ENCODE measurements at places on chromosomes 11 and 22. TPM values are rescaled to one million over a fixed set of nuclear protein-coding genes. Genes with fewer than 3 reads are reported as not detected.

DNA sequence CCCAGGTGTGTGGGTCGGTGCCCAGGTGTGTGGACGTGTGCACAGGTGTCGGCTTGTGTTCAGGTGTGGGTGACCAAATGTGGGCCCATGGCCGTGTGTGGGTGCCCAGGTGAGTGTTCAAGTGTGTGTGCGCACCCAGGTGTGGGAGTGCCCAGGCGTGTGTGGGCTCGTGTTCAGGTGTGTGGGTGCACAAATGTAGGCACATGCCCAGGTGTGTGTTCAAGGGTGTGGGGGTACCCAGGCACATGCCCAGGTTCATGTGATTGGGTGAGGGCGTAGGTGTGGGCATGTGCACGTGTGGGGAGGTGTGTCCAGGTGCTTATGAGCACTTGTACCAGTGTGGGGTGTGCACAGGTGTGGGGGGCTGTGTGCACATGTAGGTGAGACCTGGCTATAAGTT lies 42.8 kb downstream of the MOB2 start:
- no peak for DNase-seq

GRCh38 chr11:15927864-15928217 lies 428.5 kb downstream of the SOX6 start:
- DNase-seq, result no peak

DNA sequence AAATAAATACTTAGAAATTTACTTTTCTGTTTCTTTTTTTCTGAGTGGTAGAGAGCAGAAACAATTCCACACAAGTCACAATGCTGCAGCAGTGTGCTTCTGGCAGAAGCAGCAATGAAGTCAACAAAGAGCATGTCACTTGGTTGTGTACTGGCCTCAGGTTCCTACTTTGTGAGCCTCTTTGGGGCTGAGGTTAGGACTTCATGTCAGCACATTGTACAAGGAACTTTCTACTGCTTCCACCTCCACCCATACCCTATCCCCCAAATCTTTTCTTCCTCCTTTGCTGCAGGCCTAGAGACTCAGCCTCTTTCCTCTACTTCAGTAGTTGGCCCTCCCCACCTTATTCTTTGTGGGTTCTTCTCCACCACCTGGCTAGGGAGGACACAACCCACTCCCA lies 252.7 kb upstream of the PITPNB start:
- no peak for DNase-seq

- no peak for DNase-seq
Measured at GRCh38 chr11:32931606-32932005, 39.0 kb downstream of the QSER1 start.

Gene PTPRCAP
- 0.85 TPM for total RNA-seq

GRCh38 chr11:62552485-62553079 lies 6.0 kb upstream of the AHNAK start:
- DNase-seq, result no peak

- no peak for DNase-seq
Measured at GRCh38 chr11:76783294-76783895, at the start of gene TSKU. Gene TSKU (plus strand): TSS chr11:76783356. CDS start chr11:76795617, 12,261 bp downstream.

- no peak for DNase-seq
Measured at GRCh38 chr22:49715450-49715849, 112.2 kb downstream of the BRD1 start.

DNA sequence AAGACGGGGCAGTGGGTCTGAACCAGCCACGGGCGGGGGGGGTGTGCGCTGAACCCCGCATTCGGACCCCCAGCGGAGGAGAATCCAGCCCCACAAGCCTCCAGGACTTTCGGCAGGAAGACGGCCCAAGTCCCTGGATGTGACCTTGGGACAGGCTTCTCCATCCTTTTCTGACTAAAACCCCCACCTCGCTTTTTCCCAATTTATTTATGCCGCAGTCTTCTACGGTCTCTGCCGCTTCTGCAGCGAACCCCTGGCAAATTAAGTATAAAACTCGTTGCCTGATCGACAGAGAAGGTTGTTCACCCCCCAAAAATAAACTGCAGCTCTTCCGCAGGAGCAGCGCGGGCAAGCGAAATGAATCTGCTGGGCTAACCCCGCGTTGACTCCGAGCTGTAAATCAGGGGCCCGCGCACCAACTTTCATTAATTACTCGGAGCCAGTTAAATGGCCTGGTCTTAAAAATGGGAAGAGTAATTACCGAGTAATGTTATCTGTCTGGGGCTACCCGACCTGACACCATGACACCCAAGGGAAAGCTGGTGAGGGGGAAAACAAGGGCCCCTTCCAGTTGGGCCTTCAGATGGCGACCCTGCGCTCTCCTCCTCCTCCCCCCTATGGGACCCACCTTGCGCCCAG lies 6.6 kb downstream of the WT1 start:
- no peak for DNase-seq

Gene MED19
- total RNA-seq, result 11.5 TPM

DNA sequence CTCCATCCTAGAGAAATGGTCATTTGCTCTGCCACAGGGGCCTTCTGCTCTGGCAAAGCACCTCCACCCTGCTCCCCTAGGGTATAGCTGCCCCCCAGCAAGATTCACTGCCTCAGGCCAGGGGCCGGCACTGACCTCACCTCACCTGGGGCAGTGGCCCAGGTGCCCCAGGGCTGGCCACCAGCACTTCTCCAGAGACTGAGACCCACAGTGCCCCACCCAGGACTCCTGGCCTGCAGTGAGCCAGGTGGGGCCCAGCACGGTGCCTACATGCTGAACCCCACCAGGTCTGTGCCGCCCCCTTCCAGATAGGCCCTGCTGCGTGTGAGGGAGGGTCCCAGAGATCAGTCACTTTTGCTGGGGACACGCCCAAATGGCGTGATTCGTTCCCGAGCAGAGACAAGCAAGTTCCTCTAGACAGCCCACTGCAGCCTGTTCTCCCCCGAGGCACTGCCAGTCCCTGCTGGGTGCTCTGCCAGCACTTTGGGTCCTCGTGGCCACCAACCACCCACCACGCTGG lies 10.8 kb downstream of the GNB1L start:
- DNase-seq, result no peak

Gene MS4A3
- not detected for total RNA-seq

Gene RIBC2
- total RNA-seq, result 0.30 TPM

DNA sequence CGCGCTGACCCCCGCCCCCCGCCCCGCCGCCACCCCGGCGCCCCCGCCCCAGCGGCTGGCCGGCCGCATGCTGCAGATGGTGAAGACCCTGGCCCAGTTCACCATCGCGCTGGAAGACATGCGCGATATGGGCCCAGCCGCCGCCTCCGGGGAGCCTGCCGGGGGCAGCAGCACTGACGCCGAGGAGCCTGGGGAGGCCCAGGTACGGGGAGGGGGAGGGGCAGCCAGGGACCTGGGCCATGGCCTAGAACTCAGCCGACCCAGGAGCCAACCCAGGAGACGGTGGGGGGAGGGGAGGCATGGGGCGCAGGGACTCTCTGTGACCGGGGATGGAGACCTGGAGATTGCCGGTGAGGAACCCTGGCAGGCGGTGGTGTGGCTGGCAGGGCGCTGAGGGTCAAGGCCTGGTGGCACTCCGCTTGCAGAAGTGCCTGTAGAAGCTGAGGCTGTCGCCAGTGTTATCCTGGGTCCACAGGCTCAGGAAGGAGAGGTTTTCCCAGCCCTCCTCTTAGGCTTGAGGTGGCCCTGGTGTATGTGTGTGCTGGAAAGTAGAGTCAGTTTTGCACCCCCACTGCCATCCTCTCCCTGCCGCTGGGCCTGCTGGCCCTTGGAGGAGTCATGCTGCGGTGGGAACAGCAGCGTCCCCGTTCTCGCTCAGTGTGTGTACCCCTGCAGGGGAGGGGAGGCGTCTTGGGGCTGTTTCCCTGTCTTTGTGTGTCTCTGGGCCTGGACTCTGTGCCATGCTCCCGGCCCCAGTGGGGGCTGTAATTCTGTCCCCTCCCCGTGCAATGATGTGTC lies 32.9 kb upstream of the RELT start:
- no peak for DNase-seq

- peak; percentile 70 for DNase-seq
Measured at GRCh38 chr11:75813622-75814039, 1.4 kb upstream of the UVRAG start.

Gene CRYBA4
- total RNA-seq, result not detected

- DNase-seq, result peak; percentile 93
Measured at GRCh38 chr22:30205281-30206115, 41.1 kb downstream of the LIF start.
